ENCODE measurements at places on chromosomes 2 and 18.

GRCh38 chr18:43805646-43806194 lies 528.4 kb upstream of the SYT4 start:
- no peak for DNase-seq

GRCh38 chr2:207621501-207622039 lies 3.6 kb downstream of the METTL21A start:
- DNase-seq = no peak

DNA sequence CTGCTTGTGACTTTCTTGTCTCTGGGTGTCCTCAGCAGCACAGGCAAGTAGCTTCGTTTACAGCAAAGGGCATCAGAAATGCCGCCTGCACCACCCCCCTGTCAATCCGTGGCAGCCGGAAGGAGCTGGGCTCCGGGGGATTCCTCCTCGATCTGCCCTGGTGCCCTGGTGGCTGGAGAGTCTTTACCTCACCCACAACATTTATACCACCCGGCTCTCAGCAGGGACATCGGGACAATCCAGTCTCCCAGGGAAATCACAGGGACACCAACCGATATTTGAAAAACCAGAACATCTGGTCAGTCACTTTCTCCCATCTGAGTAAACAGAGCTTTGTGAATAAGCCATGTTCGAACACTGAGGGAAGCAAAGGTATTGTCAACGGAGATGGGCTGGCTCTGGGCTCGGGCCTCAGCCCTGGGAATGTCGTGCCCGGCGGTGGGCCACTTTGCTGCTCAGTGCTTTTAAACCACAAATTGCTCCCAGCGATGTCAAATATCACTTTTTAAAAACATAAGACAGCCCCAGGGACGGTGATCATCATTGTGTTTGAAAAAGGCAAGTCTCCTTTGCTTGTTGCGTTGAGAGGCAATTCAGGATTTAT lies 210.0 kb upstream of the SALL3 start:
- no peak for DNase-seq

- DNase-seq = no peak
Measured at GRCh38 chr2:163652751-163653150, 83.1 kb downstream of the FIGN start.

DNA sequence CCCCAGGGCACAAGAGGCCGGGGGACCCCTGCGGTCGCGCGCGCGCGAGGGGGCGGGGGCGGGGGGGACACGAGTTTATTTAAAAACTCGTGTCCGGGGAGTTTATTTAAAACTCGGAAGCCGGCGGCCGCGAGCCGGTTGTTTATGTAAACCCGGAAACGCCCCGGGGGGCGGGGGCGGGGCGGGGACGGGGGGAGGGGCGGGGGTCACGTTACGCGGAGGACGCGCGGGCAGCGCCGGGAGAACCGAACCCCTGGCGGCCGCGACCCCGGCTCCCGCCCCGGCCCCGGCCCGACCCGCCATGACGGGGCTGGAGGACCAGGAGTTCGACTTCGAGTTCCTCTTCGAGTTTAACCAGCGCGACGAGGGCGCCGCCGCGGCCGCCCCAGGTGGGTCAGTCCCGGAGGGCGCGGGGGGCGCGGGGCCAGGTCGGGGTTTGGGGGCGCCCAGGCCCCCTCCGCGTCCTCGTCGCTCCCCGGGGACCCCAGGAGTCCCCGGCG lies 4.4 kb downstream of the NFATC1 start:
- DNase-seq = no peak

- no peak for DNase-seq
Measured at GRCh38 chr2:189952536-189953109, 109.9 kb downstream of the MSTN start.

- no peak for DNase-seq
Measured at GRCh38 chr2:42328148-42328833, 32.7 kb downstream of the COX7A2L start.

DNA sequence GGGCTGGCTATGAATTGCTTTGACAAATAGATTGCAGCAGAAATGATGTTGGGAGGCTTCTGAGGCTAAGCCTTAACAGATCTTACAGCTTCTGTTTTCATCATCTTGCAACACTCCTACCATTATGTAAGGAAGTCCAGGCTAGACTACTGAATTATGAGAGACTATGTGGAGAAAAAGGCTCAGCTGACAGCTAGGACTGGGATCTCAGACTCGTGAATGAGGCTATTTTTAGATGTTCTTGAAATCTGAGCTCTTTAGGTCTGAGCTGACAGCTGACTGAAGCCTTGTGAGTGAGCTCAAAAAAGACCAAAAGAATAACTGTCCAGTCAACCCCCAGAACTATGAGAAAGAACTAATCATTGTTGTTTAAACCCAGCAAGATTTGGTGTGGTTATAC lies 70.3 kb downstream of the VWC2L start:
- DNase-seq = no peak

DNA sequence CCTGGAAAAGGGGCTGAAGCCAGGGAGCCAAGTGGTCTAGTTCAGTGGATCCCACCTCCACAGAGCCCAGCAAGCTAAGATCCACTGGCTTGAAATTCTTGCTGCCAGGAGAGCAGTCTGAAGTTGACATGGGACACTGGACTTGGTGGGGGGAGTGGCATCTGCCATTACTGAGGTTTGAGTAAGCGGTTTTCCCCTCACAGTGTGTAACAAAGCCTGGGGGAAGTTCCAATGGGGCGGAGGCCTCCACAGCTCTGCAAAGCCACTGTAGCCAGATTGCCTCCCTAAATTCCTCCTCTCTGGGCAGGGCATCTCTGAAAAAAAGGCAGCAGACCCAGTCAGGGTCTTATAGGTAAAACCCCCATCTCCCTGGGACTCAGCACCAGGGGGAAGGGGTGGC lies 144.4 kb downstream of the PTPRM start:
- DNase-seq = no peak

GRCh38 chr2:134408791-134409190 lies 154.9 kb downstream of the MGAT5 start:
- DNase-seq = no peak

DNA sequence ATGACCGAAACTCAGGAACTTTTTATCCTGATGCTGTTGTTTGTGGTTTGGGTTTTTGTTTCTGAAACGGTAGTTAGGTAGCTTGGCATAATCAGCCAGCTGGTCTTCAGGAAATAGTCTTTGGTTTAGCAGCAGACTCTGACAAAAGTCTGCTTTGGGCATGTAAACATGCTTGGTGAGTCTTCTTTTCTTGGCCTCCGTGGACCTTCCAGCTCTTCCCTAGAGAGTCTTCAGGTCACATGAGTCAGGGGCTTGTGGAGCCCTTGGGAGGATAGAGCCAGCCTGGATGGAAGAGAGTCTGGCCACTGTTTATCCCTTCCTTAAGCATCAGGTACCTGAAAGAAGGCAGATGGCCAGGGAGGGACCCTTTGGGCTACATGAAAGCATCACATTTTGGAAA lies 154.5 kb downstream of the MGAT5 start:
- no peak for DNase-seq

DNA sequence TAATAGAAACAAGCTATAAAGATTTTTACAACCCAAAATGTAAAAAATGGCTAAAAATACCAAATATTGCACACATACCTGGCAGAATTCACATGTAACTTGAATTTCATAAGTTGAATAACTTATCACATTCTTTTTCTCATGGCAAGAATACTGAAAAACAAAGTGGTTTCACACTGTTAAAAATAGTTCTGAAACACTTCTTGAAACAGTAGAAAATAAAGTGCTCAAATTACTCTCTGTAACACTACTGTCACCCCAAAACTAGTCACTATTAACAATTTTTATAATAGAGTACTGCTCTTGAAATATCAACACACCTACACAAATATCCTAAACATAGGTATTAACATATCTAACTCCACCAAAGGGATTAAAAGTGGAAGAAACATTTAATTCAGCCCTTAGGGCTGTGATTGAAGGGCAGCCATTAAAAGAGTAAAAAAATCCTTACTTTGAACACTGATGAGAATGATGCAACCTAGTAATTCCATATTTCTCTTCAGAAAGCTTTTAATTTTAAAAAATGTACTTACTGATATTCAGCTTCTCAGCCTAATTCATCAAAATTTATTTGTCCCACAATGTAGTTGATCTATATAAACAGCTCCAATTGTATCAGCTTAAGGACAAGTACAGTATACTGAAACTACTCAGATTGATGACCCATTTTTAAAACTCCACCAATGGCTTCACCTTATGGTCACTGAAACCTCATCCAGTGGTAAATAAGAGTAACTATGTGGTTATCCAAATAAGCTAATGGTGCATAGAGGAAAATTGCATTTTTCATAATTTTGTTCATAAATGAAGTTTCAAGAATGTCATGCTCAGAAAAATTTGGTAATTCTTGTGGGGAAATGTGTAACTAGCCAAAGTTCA lies 31.4 kb downstream of the ATF2 start:
- DNase-seq = no peak

DNA sequence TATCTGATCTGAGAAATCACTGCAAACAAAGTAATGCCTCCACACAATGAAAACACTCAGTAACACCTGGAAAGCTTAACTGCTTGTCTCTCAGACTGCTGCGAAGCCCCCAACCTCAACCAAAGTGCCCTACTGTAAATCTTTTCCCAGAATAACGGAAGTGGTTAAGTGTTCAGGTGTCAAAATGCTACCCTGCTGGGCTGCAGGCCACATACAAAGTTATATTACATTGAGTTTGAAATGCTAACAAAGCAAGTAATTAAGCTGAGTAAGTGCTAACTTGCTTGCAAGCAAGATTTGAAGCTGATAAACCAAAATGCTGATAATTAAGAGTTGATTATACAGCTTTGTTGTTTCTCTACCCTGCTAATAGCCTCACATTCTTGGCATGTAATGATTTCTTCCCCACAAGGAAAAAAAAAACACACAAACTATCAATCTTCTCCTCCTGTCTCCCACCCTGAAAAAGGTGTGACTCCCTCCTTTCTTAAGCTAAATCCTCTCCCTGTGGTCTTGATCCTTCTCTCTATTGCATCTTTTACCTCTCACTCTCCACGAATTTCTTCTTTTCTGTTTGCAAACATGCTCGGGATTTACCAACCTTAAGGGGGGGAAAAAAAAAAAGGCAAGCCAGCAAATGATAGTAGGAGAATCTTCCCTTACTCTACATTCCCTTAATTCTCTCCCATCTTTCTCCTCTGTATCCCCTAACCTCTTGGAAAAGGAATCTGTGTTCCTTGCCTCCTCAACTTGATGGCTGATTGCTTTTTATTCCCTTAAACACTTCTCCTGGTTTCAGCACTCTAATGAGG lies 266.8 kb upstream of the SIX3 start:
- no peak for DNase-seq

All from stimulated activated CD8-positive, alpha-beta memory T cell treated with anti-CD3 and anti-CD28 coated beads, Interleukin-7, amount 100 ng/mL, for 1 hour (primary cell).